Kidney epithelial cell (primary cell): ENCODE measurements at places on chromosomes 11 and 22. TPM values are rescaled to one million over a fixed set of nuclear protein-coding genes. Genes with fewer than 3 reads are reported as not detected.
A peak's percentile ranks its signal among the peaks of the same experiment; 100 is the strongest.

- DNase-seq, result no peak
These were observed 108.2 kb downstream of the SIK3 start for GRCh38 chr11:116990061-116990473.

GRCh38 chr11:57406337-57406904 lies 16.0 kb upstream of the PRG2 start:
- peak; percentile 80 for DNase-seq

- no peak for DNase-seq
These were observed 52.3 kb upstream of the OR5P2 start for GRCh38 chr11:7849018-7849417.

The PRR5L gene
- total RNA-seq, result 15.9 and 27.0 TPM in 2 replicates

The KCNJ1 gene
- not detected in 2 replicates for total RNA-seq

- DNase-seq, result no peak
These were observed 845 bp downstream of the MPPED2 start for GRCh38 chr11:30585125-30585891.

GRCh38 chr11:66607126-66607834 lies 9.2 kb upstream of the RBM14 start:
- no peak for DNase-seq

DNA sequence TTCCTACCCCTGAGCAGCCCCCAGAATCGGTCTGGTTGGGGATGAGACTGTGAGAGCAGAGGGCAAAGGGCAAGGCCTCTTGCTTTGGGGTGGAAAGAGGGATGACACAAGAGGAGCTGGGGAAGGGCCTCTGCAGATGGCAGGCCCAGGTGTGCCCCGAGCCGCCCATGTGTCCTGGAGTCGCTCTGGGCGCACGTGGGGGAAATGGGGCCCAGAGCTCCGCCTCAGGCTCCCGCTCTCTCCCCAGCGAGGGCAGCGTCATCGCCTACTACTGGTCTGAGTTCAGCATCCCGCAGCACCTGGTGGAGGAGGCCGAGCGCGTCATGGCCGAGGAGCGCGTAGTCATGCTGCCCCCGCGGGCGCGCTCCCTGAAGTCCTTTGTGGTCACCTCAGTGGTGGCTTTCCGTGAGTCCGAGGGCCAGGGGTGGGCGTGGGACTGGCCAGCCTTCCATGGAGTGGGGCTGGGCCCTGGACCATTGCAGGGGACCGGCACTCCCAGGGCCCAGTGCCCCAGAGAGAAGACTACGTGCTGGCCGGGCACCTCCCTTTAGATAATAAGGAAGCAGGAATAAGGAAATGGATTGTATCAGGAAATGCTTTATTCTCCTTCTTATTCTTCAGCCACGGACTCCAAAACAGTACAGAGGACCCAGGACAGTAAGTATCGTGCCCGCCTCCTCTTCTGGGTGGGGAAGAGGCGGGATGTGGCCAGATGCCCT lies 30.1 kb downstream of the ST14 start:
- no peak for DNase-seq

The HDAC10 gene
- 21.1 and 34.8 TPM in 2 replicates for total RNA-seq

The SMIM35 gene
- not detected in 2 replicates for total RNA-seq

- DNase-seq, result no peak
These were observed 23.5 kb downstream of the PITPNB start for GRCh38 chr22:27895600-27895999.

DNA sequence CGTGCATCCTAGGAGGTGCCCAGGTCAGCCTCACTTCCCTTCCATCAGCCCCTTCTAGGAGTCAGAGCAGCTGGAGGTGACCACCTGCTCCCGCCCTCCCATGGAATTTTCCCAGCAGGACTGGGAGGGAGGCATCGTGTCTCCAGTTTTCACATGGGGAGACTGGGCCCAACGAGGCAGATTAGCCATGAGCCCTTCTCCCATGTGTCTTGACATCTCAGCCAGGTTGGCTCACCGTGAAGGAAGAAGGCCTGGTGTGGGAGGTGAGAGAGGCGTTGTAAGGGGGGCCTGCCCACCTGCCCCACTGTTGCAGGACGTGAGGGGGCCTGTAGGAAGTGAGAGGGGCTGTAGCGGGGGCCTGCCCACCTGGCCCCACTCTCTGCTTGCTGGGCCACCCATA lies 1521.4 kb downstream of the BRD1 start:
- no peak for DNase-seq

DNA sequence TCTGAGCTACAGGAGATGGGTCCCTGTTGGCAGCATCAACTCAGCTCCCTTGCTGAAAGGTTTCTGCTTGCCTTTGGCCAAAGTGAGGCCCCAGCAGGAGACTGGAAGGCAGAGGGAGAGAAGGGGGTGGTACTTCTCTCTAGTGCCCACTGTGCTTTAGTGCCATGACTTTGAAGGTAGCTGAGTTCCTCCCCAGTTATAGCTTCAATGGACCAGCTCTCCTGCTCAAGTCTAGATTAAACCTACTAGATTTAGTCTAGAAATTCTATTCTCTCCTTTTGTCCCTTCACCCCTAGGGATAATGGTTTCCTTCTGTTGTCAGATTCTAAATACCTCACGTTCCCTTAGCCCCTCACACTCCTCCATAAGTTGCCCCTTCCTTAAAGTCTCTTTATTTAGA lies 119.2 kb downstream of the TIMP3 start:
- no peak for DNase-seq

DNA sequence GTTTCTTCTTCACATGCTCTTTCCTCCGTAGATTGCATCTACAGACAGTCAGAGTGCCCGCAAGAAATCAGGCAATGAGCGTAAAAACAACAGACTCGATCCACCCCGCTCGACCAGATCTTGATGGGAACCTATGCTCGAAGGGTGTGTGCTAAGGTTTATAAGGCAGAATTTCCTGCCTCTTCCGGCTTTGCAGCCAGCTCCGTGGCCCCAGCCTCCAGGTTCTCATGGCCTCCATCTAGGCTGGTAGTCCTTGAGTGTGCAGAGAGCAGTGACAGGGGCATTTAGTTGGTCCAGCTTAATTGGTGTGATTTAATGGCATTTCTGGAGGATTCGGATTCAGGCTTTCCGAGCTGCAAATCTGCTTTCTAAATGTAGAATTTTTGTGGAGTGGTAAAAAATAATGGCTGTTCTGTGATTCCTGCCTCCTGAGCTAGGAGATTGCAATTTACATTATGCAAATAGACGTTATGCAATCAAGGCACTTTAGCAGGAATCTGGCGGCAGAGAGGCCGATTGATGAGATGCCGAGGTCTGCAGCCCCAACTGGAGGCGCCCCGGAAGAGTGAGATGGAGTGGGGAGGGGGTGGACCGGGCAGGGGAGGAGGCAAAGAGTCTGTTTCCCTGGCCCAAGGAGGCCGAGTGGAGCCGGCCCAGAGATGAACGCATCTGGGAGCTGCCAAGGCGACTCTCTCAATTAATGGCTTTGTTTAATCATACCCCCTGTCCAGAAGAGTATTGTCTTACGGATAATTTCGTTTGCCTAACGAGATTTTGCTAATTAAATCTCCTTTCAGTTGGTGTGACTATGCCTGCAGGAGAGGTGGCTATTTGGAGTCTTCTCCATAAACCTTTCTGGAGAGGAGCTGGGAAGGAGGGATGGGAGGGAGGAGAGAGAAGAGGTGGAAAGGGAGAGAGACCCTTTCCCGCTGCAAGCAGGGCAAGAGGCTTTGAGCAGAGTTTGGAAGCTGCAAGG lies 75.3 kb downstream of the PKNOX2 start:
- no peak for DNase-seq

GRCh38 chr22:32590556-32590955 lies 115.9 kb downstream of the FBXO7 start:
- DNase-seq, result no peak

The MYOD1 gene
- not detected in 2 replicates for total RNA-seq

The P2RX3 gene
- not detected in 2 replicates for total RNA-seq

- DNase-seq, result no peak
These were observed 46.1 kb upstream of the LINC01488 start for GRCh38 chr11:69435161-69435986.
